ENCODE measurements at places on chromosomes 12 and 14. TPM values are rescaled to one million over a fixed set of nuclear protein-coding genes. Genes with fewer than 3 reads are reported as not detected.

GRCh38 chr14:57865403-57866198 is at the start of gene SLC35F4:
Gene SLC35F4 (minus strand): TSS chr14:57866092.
- no peak for DNase-seq

DNA sequence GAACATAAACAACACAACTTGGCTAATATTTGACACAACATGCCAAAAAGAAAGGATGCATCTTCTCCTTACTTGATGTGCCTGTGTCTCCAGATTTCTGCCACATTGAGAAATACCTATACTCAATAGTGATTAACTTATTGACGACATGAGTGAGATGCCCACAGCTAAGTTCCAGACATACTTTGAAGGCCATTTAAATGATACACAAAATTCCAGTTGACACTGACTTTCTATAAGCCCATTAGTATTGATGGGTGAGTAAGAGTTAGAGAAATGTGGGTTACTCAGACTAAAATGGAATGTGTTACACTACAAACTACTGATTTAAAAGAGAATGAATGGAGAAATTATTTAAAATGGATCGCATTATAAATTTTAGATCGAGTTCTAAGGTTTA is 838.2 kb upstream of the MGAT4C start:
- no peak for DNase-seq

GRCh38 chr12:46212108-46212982 is 56.5 kb downstream of the SLC38A1 start:
- no peak for DNase-seq

SLC6A15 gene
- total RNA-seq, result not detected

HSPB8 gene
- 2.8 TPM for total RNA-seq

C12orf50 gene
- not detected for total RNA-seq

CLEC1B gene
- total RNA-seq, result not detected

FOXN4 gene
- not detected for total RNA-seq

All from osteocyte (in vitro differentiated cells).